ENCODE measurements at places on chromosomes 4 and X.

DNA sequence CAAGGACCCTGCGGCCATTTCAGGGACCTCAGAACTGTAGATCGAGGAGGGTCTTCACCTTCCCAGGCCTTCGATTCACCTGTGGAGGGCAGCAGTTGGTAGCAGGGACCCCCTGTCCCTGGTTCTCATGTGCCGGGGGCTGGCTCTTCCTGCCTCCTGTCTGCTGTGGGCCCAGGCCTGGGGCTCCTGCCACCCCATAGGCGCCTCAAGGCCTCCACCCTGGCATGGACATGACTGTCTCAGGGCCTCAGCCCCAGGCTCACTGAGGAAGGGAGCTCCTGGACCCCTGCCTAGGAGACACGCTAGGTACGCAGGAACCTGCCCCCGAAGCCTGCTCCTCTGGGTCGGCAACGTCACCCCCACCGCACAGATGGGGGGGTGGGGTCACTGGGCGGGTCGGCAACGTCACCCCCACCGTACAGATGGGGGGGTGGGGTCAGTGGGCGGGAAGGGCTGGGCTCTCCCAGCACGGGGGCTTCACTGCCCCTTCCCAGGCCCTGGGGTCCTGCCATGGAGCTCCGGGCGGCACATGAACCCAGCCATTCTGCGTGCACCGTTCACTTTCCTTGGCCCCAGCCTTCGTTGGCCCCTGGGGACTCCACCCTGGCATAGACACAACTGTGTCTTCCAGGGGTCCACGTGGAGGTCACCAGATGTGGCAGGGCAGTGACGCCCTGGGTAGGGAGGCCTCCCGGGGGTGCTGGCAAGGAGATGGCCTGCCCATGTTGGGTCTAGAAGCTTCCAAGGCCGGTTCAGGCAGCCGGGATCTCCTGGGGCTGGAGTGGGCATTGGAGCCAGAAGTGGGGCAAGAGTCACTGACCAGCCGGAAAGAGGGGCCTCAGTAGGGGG, 3.5 kb upstream of the HGFAC start:
- no peak for DNase-seq

- DNase-seq = no peak
These were observed 75.5 kb downstream of the ANXA10 start for GRCh38 chr4:168167714-168168284.

GRCh38 chr4:76212851-76213414, 691 bp downstream of the SCARB2 start:
- DNase-seq = peak; percentile 19

- no peak for DNase-seq
These were observed 157.1 kb upstream of the CLNK start for GRCh38 chr4:10841697-10842096.

DNA sequence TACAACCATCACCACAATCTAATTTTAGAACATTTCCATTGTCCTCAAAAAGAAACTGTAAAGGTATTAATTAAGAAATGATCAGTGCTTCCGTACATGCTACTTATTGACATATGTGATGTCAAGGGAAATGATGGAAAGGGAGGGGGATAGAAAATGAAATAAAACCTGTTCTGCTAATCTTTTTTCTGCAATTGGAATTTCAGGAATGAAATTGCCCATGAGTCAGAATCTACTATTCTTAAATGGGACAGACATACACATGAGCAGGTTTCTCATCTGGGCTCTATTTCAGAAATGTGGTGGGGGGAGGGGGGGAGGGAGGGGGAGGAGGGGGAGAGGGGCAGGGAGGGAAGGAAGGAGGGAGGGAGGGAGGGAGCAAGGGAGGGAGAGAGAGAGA, 91.0 kb downstream of the SHROOM4 start:
- DNase-seq = no peak

DNA sequence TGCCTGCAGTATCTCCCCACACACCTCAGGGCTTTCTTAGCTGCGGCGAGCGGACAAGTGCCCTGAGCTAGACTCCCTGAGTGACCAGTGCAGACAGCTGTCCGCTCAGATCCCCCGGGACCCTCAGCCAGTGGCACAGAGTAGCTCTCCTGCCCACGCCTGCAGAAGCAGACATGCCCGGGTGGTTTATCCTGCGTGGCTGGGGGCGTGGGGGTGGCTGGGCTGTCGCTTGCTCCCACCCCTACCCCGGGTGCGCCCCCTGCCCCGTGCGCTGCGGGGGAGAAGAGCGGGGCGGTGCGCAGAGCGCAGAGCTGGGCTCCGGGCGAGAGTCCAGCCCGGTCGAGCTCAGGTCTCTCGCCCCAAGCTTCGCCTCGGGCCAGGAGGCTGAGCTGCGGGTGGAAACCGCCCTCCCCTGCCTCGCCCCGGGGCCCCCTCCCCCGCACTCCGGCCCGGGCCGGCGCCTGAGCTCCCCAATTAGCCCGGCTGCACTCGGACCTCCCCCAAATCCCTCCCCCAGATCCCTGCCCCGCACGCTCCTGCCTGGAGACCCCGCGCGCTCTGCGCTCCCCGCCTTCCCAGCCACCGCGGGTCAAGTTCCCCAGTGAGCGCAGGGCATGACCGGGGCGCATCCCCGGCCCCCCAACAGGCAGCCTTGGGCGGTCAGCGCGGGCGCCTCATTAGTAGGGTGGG, 11.7 kb upstream of the SHOX start:
- no peak for DNase-seq

- DNase-seq = no peak
These were observed 66.1 kb downstream of the DCHS2 start for GRCh38 chr4:154425514-154425913.

DNA sequence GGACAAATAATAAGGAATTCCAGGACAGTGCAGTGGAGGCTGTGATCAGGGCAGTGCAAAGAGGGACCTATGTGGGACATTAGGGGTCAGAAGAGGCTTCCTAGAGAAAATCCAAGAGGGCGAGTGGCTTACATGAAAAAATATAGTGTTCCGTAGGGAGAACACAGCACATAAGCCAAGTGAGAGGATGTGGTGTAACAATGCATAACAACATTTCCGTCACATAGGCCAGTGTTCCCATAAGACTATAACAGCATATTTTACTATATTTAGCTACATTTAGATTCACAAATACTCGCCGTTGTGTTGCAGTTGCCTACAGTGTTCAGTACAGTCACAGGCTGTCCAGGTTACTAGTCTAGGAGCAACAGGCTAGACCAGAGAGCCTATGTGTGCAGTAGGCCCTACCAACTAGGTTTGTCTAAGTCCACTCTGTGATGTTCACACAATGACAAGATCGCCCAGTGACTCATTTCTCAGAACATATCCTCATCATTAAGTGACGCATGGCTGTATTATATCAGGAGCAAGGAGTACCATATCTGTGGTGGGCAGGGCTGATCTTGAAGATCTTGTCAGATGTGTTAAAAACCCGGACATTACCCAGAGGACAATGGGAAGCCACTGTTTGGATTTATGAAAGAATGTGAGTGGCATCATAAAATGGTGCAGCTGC, 74.0 kb upstream of the TBL1X start:
- no peak for DNase-seq

DNA sequence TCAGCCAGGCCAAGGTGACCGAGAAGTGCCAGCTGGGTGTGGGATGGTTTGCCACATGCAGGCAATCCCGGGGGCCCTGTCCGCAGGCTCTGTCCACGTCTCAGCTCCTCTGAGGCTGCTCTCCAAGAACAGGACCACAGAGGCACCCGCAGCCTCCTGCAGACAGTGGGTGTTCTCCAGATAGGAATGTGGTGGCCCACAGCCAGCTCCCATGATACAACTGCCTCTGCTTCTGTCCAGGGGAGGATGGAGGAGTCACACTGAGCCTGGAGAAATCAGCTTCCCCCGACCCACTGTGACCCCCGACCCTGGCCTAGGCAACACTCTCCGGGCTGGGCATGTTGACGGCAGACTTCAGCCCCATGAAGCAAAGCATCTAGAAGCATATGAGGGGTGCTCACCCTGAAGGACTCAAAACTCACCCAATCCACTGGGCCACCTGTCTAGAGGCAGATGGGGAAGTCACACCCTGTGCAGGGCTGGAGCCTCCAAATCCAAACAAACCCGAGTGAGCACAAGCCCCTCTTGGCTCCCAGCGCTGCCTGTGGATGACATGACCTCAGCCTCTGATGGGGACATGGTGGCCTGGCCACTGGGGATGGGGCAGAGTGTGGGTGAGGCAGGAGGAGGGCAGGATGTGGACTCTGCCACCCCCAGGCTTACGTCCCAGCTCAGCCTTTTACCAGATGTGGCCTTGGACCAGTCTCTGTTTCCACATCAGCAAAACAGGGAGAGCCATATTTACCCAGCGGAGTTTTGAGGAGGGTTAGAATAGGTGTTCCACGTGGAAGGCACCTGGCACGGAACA, 102.3 kb downstream of the PSAPL1 start:
- DNase-seq = no peak

DNA sequence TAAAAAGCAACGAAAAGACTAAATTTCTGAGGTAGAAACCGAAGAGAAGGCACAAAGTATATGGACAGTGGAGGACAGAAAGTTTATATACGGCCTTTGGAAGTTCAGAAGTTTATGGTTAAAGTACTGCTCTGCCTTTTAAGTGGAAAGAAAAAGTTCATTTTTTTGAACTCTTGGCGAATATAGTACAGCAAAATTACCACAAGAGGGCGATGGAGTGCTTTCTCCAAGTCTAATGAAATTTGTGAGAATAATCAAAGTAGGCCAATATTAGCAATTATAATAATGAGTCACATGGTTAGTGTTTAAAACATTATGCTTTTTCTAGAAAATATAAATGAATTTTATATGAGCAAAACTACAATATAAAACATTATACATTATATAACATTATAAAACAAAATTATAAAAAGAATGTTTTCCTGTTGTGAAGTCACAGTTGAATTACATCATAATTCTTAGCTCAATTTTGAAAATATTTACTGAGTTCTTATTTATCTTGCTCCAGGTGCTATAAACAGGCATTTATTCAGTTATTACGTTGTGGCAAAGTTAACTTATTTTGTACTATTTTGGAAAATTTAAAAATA, 136.2 kb upstream of the BMPR1B start:
- DNase-seq = peak; percentile 4

- DNase-seq = no peak
These were observed 23.6 kb downstream of the CFAP99 start for GRCh38 chr4:2442175-2442993.

- no peak for DNase-seq
These were observed 45.5 kb downstream of the ETNPPL start for GRCh38 chr4:108717386-108717785.

GRCh38 chr4:1964443-1964842, 44.3 kb downstream of the NELFA start:
- no peak for DNase-seq

- DNase-seq = no peak
These were observed 303.7 kb downstream of the ARHGAP24 start for GRCh38 chr4:85778632-85779131.

DNA sequence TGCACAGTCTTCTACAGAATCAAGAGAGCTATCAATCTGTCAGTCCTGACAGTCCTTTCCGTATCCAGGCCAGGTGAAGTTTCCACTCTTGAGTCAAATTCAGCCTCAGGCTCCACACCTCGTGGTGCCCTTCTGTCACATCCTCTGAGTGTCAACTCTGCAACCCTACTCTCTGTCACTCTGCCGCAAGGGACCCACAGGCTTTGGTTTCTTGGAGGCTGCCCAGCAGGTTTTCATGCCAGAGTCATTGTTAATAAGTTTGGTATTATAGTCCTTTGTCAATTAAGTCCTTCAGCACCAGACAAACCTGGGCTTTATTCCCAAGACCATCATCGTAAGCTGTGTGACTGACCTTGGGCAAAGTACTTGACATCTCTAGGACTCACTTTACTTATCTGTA, 83.4 kb upstream of the KLHL13 start:
- no peak for DNase-seq

- DNase-seq = no peak
These were observed 89.8 kb upstream of the TNIP3 start for GRCh38 chr4:121253961-121254360.

DNA sequence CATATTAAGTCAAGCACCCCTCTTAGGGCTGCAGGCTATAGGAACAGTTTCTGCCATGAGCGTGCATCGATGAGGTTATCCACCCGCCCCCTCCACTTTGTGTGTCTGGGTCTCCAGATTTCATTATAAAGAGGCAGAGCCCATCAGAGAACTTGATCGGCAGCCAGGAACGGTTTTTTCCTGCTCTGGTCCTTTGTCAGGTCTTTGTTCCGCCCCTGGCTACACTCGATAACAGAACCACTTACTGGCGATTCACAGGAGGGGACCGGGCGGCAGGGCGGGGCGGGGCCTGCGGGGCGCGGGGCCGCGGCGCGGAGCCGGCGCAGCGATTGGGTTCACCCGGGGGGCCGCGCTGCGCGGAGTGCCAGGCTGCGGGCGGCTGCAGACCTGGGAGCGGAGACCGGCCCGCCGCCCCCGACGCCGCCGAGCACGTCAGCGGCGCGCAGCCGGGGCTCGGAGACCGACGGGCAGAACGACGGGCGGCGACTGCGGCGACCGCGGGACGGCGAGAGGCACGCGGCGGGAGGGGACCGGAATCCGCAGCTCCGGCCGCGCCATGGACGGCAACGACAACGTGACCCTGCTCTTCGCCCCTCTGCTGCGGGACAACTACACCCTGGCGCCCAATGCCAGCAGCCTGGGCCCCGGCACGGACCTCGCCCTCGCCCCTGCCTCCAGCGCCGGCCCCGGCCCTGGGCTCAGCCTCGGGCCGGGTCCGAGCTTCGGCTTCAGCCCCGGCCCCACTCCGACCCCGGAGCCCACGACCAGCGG, at the start of gene SLC10A4:
TSS of gene SLC10A4 (plus strand) at position 338 of the 771 bp plus-strand sequence. CDS start at position 557, 219 bp downstream.
- DNase-seq = no peak

- no peak for DNase-seq
These were observed 165.1 kb downstream of the CFAP299 start for GRCh38 chr4:80500613-80501012.

DNA sequence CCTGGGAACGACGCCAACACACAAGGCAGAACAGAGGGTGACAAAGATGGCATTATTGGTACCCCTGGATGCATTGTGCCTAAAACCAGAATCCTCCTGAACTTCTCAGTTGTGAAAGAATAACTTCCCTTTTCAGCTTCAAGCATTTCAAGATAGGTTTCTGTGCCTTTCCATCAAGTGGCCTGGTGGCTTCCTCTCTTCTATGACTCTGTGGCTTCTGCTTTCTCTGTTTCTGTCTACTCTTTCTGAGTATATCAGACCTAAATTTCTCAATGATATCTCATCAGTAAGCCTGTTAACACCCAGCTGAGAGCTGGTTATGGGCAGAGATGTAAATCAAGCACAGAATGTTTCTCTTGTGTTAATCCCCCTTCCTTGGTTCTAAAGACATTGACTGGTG, 21.4 kb upstream of the FAM9B start:
- DNase-seq = no peak

GRCh38 chr4:5689065-5689464, 19.3 kb downstream of the EVC2 start:
- no peak for DNase-seq

DNA sequence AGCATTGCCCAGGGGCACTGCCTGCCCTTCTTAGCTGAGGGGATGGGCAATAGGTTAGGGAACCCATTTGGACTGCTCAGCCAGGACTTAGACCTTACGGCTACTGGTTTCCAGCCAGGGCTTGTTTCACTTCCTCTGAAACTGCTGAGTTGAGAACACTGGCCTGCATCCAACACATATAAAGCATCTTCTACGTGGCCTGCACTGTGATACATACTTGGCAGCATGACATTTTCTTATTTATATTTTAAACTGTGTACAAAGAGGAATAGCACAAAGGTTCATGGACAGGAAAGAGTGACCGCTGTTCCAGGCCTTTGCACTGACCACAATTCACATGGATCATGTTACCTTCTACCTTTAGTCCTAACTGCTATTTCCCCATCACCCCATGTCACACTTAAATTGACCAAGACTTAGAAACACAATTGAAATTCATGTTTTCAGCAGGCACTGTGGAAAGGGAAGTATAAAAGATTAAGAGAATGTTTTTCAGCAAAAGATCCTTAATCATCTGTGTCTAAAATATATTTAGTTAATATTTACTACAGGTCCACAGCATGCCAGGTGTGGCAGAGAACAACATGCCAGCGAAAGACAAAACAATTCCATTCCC, 43.7 kb downstream of the NLGN4X start:
- DNase-seq = no peak
